Activated CD4-positive, alpha-beta memory T cell treated with anti-CD3 and anti-CD28 coated beads, Interleukin-2, amount 10 ng/mL, durations not matched to agents 7 days and 5 days (primary cell): ENCODE measurements at places on chromosomes 6 and 20.

GRCh38 chr6:17740559-17741220, 34.0 kb upstream of the NUP153 start:
- H3K36me3 ChIP-seq, result peaks cover 2% of the 10 kb centered on the region
- H3K4me1 ChIP-seq, result no peaks in the 10 kb centered on the region
- H3K4me3 ChIP-seq, result no peak overlapping the region
- H3K27ac ChIP-seq, result no peak overlapping the region
- H3K27me3 ChIP-seq, result peaks cover 5% of the 10 kb centered on the region

GRCh38 chr6:141264101-141264500, 868.6 kb upstream of the GJE1 start:
- DNase-seq, result no peak
- H3K4me1 ChIP-seq, result no peaks in the 10 kb centered on the region
- no peak overlapping the region for H3K4me3 ChIP-seq
- no peak overlapping the region for H3K27ac ChIP-seq
- no peaks in the 10 kb centered on the region for H3K36me3 ChIP-seq
- H3K27me3 ChIP-seq, result no peaks in the 10 kb centered on the region

DNA sequence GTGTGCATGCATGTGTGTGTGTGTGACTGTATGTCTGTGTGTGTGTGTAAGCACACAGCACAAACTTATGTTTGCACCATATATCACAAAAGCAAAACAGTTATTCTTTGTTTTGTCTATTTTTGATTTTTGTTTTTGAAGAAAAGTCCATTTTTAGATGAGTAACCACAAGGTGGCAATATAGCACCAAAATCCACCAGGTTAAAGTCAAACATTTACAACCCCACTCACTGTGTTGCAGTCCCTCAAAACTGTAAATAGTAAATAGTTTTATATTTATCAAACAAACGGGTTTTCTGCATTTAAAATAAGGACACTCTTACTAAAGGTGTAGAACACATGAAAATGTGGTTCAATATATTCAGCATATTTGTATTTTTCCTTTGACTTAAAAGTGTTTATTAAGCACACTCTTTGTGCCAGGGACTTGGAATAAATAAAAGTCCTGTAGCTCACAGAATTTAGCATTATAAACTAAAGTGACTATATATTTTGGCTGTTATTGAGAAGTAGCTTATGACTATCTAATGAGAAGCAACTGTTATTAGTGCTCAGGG, 118.5 kb downstream of the GFRAL start:
- H3K4me3 ChIP-seq, result no peak overlapping the region
- no peak for DNase-seq
- no peak overlapping the region for H3K27ac ChIP-seq

DNA sequence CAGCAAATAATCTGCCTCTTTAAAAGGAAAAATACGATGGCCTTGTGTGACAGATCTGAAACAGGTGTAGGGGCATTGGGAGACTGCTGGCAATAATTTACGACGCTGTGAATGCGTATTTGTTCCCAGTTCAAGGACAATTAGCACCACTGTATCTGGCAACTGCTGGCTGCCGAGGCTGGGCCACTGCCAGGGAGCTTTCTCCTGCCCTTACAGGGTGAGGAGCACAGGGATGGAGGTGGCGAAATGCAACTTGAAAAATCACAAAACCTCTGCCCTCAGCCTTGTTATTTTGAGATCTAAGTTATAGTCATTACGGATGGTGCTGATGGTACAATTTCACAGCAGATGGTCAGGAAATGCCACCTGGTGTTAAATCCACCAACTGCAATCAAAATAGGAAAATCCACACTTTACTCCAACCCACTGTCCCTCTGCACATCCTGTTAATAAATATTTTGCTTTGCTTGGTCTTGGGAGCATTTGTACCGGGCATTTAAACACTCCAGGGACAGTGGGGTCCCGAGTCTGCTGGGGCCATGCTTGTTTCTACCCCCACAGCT, 6.4 kb downstream of the MYLK4 start:
- no peaks in the 10 kb centered on the region for H3K4me1 ChIP-seq
- no peaks in the 10 kb centered on the region for H3K36me3 ChIP-seq
- H3K4me3 ChIP-seq, result no peak overlapping the region
- DNase-seq, result no peak
- H3K27ac ChIP-seq, result no peak overlapping the region
